ENCODE measurements at places on chromosomes 3 and 15. TPM values are rescaled to one million over a fixed set of nuclear protein-coding genes. Genes with fewer than 3 reads are reported as not detected.

Gene CIP2A
- total RNA-seq, result 22.2 TPM

Gene C3orf85
- total RNA-seq, result not detected

Gene CTXN2
- total RNA-seq, result not detected

Gene IQCF2
- not detected for total RNA-seq

Gene GPR156
- 0.35 TPM for total RNA-seq

Gene TJP1
- 78.3 TPM for total RNA-seq

Gene TMC3
- not detected for total RNA-seq

Gene PP2D1
- not detected for total RNA-seq

Gene MOBP
- total RNA-seq, result not detected

Gene SOX2
- total RNA-seq, result not detected

Gene LRTM1
- total RNA-seq, result not detected

Gene NRG4
- not detected for total RNA-seq

Gene BCL2A1
- 0.86 TPM for total RNA-seq

Gene CPNE4
- total RNA-seq, result not detected

Gene STT3B
- 116 TPM for total RNA-seq

Gene GOLGA6L10
- total RNA-seq, result 1.8 TPM

Gene USP3
- 25.9 TPM for total RNA-seq

Gene CHRNA5
- 1.2 TPM for total RNA-seq

Gene UQCRC1
- total RNA-seq, result 425 TPM

Gene DISP2
- total RNA-seq, result 0.35 TPM

Gene ACTR8
- total RNA-seq, result 14.9 TPM

Gene LTF
- not detected for total RNA-seq

Gene DNAH12
- not detected for total RNA-seq

Gene FETUB
- total RNA-seq, result not detected

Gene SIDT1
- not detected for total RNA-seq

Gene TMEM40
- not detected for total RNA-seq

Gene ZNF197
- total RNA-seq, result 8.7 TPM

Gene KLF15
- 4.6 TPM for total RNA-seq

Gene DLL4
- under 0.01 TPM for total RNA-seq

Gene IL17RD
- total RNA-seq, result 4.6 TPM

Gene RBPMS2
- not detected for total RNA-seq

Gene RTP1
- total RNA-seq, result not detected

Gene PODXL2
- 0.29 TPM for total RNA-seq

Gene PROK2
- not detected for total RNA-seq

Gene REC114
- total RNA-seq, result not detected

Gene THSD4
- total RNA-seq, result 60.5 TPM

Gene CCR8
- total RNA-seq, result not detected

Gene CCDC54
- not detected for total RNA-seq

Gene BBX
- total RNA-seq, result 27.1 TPM

Gene GOLGA8G
- not detected for total RNA-seq

Gene SETD5
- 33.4 TPM for total RNA-seq

Gene NR1I2
- not detected for total RNA-seq

Gene PLSCR5
- not detected for total RNA-seq

Gene CYP1A1
- not detected for total RNA-seq

Gene NR2E3
- 0.18 TPM for total RNA-seq

Gene MINAR1
- 0.86 TPM for total RNA-seq

Gene NIT2
- total RNA-seq, result 21.4 TPM

Gene LEKR1
- 0.58 TPM for total RNA-seq

Gene SCAMP5
- 5.5 TPM for total RNA-seq

Gene SNX1
- total RNA-seq, result 50.7 TPM

Gene ZNF660
- 0.29 TPM for total RNA-seq

Gene ATP2B2
- total RNA-seq, result not detected

Gene SERPINI2
- total RNA-seq, result not detected

Gene RAB8B
- 43.0 TPM for total RNA-seq

Gene SNUPN
- 23.9 TPM for total RNA-seq

Gene TLR9
- total RNA-seq, result not detected
